ENCODE measurements at places on chromosomes 1 and 21.

DNA sequence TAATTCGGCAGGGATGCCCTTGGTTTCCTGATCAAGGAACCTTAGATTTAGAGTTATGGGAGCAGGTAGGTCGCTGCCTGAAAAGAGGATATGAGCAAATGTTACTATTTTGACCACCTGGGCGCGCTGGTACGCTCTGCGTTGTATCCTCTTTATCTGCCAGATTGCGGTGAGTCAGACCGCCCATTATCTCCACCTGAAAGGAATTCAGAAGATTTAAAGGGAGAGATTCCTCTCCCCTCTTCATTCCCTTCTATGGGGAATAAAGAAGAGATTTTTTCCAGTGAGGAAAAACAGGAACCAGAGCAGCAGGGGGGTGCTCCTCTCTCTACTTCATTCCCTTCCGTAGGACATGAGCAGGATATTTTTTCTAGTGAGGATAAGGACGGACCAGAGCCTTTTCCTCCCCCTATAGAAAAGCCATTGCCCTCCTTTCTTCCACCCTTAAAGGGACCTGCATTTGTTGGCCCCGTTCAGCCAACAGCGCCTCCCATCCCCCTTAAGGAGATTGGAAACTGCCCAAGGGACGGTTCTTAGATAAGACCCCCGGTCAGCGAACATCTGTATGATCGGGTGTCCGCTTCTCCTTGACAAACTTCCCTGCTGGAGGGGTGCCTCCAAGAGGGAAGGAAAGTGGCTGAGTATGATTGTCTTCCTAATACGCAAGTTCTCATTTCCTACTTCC is 34.1 kb downstream of the CLCA1 start:
- no peak for DNase-seq

- DNase-seq: no peak
These were observed 245.4 kb downstream of the SMYD3 start for GRCh38 chr1:246261639-246262038.

DNA sequence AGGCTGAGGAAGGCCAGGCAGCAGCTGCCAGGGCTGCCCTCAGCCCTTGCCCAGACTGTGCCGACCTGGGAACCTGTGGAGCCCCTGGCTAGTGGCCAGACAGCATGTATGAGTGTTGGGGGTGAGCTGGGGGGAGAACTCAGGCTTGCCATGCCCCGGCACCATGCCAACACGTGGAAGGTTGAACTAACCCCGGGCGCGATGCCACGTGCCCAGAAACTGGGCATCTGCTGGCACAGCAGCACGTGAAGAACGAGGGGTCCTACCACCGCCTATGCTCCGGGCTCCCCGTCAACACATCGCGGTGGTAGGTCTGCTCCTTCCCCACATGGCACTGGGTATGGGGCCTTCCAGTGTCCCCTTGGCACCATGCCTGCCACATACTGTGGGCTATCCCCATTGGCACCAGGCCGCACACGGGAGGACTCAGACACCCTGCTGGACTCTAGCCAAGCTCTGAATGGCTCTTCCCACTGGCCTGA is 68.7 kb downstream of the CASZ1 start:
- peak; percentile 69 for DNase-seq

DNA sequence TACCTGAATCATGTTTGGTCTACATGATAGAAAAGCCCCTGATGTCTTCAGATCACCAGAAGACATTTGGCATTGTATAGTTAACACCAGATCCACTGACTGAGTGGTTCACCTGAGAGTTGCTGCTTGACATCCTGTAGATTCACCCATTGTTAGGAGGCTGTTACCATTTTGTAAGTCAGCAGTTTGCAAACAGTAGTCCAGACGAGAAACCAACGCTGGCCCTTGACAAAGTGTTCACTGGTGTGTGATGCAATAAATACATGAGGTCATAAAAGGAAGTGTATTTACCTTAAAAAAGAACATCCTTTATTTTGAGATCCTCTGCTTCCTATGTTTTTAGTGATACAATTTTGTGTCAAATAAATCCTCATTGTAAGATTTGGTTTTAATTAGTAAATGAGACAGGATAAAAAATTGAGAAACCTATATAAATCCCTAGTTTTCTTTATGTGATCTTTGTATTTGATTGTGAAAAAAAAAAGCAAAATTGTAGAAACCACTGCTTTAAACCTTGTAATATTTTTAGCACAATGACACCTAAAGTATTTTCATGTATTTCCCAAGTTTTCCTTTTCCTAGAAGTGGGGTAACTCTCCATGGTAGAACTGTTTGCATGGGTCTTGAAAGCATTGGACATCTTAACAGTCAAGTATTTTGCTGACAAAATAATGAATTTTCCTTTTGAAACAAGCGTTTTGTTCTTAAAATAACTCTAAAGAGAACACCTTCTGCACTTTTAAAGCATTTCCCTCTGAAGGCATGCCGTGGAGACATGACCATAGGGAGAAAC is 204.3 kb downstream of the FGGY start:
- no peak for DNase-seq

DNA sequence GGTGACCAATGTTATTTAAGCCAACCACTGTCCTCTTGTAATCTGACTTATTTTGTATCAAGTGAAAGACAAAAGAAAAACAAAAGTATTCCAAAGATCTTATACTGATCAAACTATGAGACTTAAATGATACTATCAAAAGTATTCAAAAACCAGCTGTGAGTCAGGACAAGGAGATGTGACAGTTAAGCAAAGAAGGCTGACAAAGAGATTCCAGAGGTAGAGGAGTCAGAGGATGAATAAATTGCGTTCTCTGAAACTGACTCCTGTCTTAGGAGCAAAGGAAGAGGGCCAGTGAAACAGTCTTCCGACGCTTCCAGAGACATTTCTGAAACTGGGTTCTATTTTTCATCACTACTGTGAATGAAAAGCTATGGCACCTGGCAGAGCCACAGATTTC is 20.9 kb downstream of the TMEM50B start:
- DNase-seq: no peak

DNA sequence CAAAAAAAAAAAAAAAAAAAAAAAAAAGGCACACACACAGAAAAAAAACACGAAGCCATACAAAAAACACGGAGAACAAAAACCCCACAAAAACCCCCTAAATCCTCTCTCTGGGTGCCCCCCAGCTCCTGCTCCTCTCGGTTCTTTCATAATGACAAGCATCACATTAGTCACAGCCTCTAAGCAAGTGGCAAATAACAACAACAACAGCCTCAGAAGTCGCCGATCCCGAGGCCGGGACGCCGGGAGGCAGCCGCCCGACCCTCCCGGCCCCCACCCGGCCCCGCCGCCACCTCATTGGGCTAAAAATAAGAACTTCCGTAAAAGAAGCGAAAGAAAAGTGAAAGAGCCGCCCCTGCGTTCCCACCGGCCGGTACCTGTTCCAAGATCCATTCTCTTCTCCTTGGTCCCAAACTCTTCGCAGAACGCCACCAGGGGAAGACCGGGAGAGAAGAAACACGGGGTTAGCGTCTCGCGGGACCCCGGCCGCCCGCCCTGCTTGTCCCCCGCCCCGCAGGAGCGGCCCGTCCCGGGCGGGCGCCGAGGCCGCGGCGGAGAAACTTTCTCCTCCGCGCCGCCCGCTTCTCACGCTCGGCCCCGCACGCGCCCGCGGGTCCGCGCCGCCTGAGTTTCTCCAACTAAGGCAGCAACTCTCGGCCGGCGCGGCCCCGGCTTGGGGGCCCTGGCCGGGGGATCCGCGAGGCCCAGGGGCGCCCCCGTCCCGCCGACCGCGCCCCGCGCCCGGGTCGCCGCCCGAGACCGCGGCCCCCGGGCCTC is 102.8 kb downstream of the CASZ1 start:
- no peak for DNase-seq

DNA sequence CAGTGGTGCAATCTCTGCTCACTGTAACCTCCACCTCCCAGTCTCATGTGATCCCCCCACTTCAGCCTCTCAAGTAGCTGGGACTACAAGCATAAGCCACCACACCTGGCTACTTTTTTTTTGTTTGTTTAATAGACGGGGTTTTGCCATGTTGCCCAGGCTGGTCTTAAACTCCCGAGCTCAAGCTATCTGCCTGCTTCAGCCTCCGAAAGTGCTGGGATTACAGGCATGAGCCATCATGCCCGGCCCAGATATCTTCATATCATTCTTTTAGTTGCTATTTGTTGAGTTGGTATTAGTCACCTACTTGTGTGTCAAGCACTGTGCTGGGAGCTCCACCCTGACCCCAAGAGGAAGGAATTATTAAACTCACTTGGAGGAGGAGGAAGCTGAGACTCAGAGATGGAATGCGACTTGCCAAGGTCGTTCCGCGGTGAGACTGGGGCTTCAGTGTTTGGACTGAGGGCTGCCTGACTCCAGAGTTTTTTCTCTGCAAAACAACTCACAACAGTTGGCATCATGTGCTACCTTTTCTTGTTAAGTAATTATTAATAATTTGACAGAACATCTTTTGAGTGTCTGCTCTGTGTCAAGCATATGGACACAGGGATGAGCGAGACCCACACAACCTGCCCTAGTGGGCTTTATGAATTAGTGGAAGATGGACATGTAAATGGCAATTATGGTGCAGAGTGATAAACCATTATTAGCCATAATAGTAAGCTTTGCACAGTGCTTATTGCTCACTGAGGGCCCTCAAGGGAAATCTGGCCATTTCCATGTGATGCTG is 132.0 kb downstream of the FOXD2 start:
- no peak for DNase-seq

DNA sequence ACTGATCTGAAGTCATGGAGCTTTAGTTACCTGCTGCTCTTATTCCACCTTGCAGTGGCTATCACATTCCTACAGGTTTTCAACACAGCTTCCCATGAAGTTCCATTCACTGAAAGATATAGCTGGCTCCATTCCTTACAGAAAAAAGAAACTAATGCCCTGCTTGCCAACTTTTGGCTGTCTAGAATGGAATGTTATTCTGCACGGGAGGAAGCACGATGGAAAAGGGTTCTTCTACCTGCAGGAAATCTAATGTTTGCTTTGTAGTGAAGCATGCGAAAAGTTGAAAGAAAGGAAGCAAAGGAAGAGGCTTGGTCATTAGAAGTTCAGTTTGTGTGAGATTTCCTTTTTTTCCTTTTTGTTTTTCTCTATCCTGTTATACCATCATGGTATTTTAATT is 32.6 kb downstream of the GIPC2 start:
- DNase-seq: no peak

DNA sequence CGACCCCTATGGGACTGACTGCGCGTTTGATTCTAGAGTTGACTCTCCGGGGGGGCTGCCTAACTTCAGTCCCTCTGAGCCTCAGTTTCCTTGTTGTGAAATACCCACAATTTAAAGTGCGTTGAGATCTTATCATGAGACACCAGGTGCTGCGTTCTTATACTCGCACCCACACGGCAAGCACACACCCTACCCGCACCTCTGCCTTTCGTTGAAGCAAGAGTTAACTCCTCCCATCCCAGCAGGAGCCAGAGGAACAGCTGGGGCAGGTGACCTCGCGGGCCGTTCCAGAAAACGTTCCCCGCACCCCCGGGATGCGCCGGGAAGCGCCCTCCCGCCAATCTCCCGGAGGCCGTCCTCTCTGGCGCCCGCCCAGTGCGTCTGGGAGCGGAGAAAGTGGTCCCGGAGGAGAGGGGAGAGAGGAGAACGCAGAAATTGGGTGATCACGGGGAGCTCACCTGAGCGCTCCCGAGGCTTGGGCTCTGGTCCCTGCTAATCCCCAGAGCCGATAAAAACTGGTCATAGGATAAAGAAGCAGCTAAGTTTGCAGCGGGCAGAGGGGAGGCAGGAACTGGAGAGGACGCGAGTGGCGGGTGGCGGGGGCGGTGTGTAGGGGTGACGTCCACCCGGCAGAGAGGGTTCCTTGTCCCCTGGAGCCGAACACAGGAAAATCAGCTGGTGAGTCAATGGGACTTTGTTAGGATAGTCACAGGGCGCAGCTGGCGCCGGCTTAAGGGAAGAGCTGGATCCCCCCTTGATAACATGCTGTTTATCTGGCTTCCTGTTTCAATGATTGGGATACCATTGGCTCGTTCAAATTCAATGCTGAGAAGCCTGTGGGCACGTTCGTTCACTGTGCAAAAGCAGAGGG is 869 bp downstream of the NAV1 start:
- peak; percentile 43 for DNase-seq

- DNase-seq: no peak
These were observed 29.3 kb upstream of the DDAH1 start for GRCh38 chr1:85494074-85494903.

- DNase-seq: peak; percentile 49
These were observed at the start of gene PHTF1 for GRCh38 chr1:113759333-113760101. PHTF1 (minus strand) TSS chr1:113759486; CDS start chr1:113758703, 783 bp downstream.

DNA sequence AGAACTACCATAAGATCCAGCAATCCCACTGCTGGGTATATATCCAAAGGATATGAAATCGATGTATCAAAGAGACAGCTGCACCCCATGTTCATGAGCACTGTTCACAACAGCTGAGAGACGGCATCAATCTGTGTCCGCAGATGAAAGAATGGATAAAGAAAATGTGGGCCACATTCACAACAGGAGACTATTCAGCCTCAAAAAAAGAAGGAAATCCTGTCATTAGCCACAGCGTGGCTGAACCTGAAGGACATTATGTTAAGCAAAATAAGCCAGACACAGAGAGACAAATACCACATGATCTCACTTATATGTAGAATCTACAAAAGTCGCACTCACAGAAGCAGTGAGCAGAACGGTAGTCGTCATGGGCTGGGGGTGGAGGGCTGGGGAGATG is 99.2 kb upstream of the IFFO2 start:
- no peak for DNase-seq

DNA sequence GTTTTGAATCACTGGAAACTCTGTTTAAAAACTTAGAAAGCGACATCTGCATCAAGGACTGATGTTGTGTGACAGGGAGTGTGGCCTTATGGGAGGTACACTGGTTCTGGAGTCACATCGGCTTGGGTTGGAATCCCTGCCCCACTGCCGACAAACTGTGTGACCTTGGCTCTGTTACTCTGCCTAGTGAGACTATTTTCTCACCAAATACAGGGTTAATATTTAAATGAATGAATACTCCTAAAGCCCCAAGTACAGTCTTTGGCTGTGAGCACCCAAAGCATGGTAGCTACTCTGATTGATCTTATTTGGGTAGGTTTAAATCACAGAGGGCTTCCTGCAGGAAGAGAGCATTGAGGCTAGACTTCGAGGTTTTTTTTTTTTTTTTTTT is 102.0 kb downstream of the ACTL8 start:
- no peak for DNase-seq

GRCh38 chr1:60672449-60672848 is 409.9 kb upstream of the NFIA start:
- DNase-seq: no peak

DNA sequence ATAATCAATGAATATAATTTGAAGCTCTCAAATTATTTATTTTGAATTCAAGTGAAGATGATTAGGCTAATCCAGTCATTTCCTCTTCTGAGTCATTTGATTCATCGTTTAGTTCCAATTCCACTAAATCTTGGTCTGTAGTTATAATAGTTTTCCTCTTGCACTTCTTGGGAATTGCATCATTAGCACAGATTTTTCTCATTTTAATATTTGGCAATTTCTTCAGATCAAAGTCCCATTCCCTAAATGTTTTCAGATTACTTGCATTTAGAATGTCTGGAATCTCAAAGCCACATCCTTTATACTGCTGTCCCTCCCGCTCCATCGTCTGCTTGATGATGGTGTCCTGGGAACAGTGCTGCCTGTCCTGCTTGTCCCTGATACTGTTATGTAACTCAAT is 43.5 kb downstream of the MAST2 start:
- DNase-seq: no peak

All from NCI-H446 treated with DMSO at 0.1 percent for 48 hours (cell line).